ENCODE measurements at places on chromosomes 5 and 9.

DNA sequence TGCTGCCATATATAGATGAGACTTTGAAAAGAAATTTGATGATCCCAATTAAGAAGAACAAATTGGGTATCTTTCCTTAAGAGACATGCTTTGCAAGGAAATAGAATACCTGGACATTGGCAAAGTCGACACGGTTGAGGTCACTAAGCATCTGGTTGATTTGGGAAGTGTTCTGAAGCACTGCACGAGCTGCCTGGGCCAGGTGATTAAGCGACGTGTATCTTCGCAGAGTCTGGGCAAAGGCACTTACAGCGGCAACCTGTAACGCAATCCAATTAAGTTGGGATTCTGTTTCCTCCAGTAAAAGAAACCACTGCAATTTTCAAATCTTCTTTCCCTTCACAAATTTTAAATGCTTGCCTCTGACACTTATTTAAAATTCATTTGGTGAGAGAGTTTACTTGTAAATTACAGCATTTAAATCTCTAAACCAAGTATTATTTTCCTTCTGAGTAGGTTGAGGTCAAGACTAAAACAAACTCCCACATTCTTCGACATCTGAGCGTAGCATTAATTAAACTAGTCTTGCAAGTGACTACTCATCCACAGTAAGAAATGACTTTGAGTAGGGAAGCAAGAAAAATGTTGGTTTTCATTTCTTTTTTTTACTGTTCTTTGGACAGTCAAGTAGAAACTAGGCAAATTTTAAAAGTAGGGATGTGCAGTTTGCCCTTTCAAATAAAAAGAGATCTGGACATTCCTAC lies 262.8 kb downstream of the RFX3 start:
- DNase-seq = no peak

GRCh38 chr5:180234271-180234670 lies 25.3 kb upstream of the RASGEF1C start:
- no peak for DNase-seq

DNA sequence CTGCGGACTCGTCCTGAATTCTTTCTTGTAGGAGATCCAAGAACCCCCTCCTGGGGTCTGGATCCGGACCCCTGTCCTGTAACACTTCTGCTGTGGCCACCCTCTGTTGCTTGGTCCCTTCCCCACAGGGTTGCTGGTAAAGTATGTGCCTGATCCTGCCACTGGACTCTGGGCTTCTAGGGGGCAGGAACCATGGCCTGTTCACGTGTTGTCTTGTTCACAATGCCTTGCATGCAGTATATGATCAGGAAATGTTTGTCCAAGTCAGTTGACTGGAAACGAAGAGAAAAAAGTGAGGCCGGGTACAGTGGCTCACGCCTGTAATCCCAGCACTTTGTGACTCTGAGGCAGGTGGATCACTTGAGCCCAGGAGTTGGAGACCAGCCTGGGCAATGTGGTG lies 139.3 kb upstream of the ALDH1B1 start:
- no peak for DNase-seq

GRCh38 chr9:21491756-21492155 lies 9.6 kb upstream of the IFNE start:
- DNase-seq = no peak

GRCh38 chr5:132102101-132102701 lies 28.6 kb downstream of the CSF2 start:
- DNase-seq = no peak

DNA sequence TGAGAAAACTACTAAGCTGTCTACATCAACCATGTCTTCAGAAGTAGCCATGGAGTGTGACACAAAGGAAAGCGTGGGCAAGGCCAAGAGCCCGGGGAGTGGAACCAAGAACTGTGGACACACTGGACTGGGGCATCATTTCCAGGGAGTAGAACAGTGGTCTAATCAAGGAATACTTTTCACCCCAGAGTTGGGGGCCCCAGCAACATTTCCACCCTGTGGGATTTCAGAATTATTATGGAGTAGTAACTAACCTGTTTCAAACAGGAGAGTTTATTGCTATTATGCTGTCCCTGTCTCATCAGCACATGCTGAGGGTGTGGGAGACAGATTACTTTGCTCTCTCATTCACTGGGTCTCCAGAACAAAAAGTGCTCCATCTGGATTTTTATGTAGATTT lies 58.0 kb upstream of the FSTL4 start:
- DNase-seq = no peak

DNA sequence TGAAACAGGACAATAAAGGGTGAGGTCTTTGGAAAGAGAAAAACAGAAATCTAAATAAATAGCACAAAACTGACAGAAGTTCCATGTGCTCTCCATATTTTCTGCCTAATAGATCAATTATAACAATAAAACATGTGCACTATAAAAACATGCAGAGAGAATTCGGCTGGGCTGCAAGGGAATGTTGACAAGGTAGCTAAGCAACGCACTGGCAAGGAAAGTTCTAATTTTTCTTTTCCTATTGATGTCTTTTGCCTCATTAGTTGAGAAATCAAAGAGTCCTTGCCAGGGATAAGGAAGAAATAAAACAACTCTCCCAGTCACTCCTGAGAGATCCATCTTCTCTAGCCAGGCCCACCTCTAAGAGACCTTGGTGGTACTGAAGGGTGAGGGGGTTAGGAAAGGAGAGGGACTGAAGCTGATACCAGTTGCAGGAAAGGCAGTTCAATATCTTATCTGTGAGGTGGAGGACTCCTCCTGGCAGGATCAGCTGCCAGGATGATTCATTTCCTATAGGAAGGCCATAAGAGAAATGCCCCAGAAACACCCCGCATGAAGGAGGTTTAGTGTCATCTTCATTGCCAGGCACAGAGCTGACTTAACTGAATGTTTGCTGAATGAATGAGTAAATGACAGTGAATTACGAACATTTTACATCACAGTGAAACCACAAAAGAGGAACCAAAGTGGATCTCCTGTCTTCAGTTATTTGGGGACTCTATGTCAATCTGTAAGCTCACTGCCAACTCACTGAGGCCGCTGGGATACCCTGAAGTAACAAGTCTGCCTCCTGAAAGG lies 63.7 kb upstream of the IFNK start:
- DNase-seq = no peak

- DNase-seq = no peak
Measured at GRCh38 chr9:120921661-120922181, 4.9 kb downstream of the TRAF1 start.
